ENCODE measurements at places on chromosomes 5 and 9.

- DNase-seq = no peak
These were observed 712.1 kb downstream of the CDH9 start for GRCh38 chr5:26326153-26326759.

GRCh38 chr9:69045821-69046220, 10.3 kb downstream of the FXN start:
- no peak for DNase-seq

- DNase-seq = no peak
These were observed 9.5 kb downstream of the IRX2 start for GRCh38 chr5:2741956-2742355.

GRCh38 chr5:157545610-157546310, 29.8 kb downstream of the ADAM19 start:
- no peak for DNase-seq

DNA sequence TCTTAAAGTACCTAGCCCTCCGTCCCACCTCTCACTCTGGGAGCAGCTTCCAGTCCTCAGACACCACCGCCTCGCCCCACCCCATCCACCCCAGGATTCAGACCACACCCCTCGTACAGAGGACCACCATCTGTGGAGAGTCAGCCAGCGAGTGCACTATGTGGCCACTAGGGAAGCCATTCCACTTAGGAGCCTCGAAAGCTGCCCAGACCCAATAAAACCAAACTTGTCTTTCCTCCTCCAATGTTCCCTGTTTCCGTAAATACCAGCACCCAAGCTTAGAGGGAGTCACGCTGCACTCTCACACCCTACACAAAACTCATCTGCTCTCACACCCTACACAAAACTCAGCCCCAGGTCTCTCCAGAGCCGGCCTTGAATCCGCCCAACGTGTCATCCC, 1.9 kb downstream of the GCNT4 start:
- peak; percentile 72 for DNase-seq

- no peak for DNase-seq
These were observed 3.5 kb downstream of the NRARP start for GRCh38 chr9:137298401-137299202.

GRCh38 chr5:143297756-143298155, 105.7 kb downstream of the NR3C1 start:
- no peak for DNase-seq

DNA sequence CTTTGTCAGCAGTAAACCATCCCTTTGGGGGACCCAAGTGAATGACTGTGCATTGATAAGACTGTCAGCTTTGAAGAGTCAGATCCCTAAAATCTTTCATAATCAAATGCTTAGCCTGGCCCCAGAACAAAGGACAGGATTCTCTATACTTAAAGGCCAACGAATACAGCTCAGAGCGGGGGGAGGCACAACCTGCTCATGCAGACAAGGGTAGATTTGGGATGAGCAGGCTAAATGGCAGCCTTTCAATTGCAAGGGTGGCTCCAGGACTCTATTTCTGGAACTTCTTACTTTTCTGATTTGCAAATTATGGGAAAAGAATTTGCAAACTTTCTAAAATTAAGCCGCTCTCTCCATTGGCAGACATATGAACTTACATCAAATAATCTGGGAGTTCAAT, 66.4 kb downstream of the ELL2 start:
- DNase-seq = no peak

DNA sequence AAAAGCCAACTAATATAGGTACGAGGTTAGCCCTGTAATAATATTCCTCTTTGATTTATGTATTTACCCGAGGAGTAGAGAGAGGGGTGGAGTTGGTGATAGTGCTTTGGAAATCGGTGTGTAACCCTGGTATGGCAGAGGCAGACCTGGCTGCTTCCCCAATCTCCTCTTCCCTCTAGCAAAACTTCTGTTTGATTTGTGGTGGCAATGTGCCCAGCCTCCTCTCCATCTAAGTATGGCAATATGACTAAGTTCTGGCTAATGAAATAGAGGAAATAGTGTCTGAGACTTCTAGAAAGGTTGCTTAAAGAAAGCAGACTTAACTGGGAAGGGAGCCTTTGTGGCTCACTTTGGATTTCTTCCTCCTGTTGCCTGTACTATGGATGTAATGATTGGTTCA, 491.1 kb downstream of the ENC1 start:
- peak; percentile 5 for DNase-seq

- no peak for DNase-seq
These were observed 163.4 kb downstream of the RAB3C start for GRCh38 chr5:58746321-58746720.

- no peak for DNase-seq
These were observed 10.0 kb downstream of the HOMER1 start for GRCh38 chr5:79503794-79504495.

DNA sequence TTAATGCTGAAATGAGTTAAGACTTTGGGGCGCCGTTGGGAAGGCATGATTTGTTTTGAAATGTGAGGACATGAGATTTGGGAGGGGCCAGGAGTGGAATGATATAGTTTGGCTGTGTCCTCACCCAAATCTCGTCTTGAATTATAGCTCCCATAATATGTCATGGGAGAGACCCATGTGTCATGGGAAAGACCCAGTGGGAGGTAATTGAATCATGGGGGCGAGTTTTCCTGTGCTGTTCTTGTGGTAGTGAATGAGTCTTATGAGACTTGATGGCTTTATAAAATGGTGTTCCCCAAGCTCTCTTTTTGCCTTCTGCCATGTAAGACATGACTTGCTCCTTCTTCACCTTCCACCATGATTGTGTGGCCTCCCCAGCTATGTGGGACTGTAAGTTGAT, 5.1 kb downstream of the SLC25A48 start:
- no peak for DNase-seq

GRCh38 chr9:89896806-89897340, 292.1 kb downstream of the GADD45G start:
- no peak for DNase-seq

DNA sequence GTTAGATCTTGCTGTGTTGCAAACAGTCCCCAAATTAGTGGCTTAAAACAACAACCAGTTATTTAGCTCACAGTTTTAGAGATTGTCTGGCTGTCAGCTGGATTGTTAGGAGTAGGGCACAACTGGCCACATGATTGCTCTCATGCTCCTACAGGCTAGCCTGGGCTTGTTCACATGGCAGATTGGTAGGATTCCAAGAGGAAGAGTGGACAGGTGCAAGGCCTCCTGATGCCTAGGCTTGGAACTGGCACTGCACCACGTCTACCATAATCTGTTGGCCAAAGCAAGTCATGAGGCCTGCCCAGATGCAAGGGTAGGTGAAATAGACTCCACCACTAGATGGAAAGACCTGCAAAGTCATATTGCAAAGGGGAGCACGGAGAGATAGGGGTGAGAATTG, 76.4 kb downstream of the ACER2 start:
- DNase-seq = no peak

- no peak for DNase-seq
These were observed 1378.1 kb downstream of the EFNA5 start for GRCh38 chr5:106292654-106293053.

GRCh38 chr9:129826344-129826743, 2.4 kb upstream of the TOR1A start:
- DNase-seq = peak; percentile 74

- no peak for DNase-seq
These were observed 20.6 kb downstream of the GOLM1 start for GRCh38 chr9:86078731-86079130.

DNA sequence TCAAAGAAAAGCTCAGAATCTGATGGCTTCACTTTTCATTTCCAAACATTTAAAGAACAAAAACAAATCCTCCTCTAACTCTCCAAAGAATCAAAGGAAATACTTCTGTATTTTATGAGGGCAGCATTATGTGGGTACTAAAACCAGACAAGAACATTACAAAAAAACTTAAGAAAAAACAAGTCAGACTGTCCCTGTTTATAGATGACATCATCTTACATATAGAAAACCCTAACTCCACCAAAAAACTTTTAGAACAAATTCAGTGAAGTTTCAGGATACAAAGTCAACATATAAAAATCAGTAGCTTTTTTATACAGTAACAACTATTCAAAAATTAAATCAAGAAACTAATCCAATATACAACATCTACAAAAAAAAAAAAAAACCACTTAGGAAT, 136.2 kb downstream of the PJA2 start:
- no peak for DNase-seq

- DNase-seq = peak; percentile 83
These were observed 94.7 kb downstream of the YTHDC2 start for GRCh38 chr5:113608113-113608596.

GRCh38 chr5:157063776-157064430, 5.0 kb upstream of the HAVCR1 start:
- DNase-seq = no peak

DNA sequence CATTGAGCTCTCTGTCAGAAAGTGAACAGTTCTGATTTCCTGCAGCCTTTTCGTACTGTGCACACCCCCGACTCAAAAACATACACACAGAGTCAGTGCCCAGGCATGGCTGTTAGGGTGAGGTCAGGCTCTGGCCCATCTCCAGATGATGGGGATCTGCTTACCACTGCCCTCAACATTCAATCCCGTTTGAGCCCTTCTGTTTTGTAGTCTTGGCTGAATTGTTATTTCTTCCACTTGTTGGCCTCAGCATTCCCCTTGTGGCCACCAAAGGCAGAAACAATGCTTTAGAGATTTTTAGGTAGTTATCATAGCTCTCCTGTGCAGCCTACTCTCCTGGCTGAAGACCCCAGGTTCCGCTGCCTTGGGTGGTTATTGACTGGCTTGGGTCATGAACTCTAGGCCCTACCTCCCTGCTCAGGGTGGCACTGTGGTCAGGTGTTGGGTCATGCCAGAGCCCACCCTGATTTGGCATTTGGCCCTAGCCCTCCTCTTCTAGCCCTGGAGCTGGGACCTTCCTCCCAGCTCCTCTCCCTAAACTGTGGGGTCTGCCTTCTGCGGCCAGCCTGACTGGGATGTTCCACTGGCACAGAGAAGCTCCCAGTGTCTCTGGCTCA, 7.8 kb upstream of the MYOZ3 start:
- DNase-seq = no peak

DNA sequence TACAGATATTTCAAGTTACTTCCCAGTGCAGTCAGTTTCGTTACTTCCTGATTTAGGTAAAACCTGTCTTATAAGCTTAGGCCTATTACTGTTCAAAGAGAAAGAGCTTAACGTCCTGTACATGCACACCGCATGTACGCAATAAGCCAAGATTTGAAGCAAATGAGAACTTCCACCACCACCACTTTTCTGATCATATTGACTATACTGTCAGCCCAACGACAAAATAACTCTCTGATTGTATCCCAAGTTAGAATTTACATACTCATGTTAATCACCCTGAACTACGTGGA, 5.1 kb downstream of the NFIB start:
- no peak for DNase-seq

- DNase-seq = peak; percentile 97
These were observed 222.0 kb upstream of the TRIM32 start for GRCh38 chr9:116464987-116465571.

DNA sequence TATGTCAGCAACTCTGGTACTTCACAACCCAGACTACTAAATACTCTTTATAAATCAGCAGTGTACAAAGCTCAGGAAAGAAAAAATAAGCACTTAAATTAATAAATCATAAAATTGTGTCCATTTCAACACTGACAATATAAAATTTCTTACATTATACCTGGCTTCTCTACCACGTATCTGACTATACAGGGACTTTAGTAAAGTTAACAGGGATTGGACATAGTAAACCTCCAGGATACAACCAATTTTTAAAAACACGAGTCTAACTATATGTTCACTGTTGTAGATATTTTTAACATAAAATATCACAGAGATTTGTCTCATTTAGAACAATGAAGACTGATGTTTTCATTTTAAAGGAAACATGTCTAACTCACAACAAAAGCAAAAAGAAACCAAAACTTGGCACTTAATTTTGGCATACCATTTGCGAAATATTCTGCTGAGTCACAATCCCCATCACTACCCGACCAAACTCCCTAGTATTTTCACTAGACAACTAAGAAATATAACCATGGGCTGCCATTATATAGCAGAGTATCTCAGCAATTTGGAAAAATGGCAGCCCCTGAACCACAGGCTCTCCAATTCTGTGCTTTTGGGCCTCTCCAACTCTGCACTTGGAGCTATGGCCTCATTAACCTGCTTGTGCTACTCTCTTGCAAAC, 14.4 kb downstream of the FAM169A start:
- DNase-seq = peak; percentile 50

DNA sequence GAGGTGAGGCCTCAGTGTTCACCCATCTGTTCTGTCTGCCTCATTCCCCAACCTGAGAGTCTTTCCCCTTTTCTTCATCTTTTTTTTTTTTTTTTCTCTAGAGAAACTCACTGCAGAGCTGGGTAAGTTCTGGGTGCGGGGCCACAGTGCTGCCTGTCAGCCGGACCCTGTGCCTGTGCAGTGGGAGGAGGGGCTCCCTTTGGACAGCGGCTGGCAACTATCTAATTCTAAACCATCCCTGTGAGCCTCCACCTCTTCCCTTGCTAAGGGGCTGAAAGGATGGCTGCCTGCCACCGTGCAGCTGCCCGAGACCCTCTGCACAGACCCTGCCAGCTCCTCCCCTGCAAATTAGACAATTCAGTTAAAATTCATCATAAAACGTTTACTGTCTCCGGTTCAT, 14.1 kb downstream of the BTNL9 start:
- no peak for DNase-seq

- DNase-seq = no peak
These were observed 61.0 kb downstream of the PRDM6 start for GRCh38 chr5:123150089-123150488.

GRCh38 chr5:180399401-180400215, 46.5 kb upstream of the GFPT2 start:
- no peak for DNase-seq

DNA sequence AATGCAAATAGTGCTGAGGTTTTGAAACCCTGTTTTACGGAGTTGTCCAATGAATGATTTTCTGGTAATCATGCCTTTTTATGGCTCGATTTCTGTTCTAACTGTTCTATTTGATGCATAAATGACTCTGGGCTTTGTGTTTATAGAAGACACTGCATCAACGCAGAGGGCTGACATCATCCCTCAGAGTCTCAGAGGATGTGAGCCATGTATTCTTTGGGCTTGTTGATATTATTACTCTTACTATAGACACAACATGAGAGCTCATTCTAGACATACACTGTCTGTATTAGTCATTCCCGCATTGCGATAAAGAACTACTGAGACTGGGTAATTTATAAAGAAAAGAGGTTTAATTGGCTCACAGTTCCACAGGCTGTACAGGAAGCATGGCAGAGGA, 31.6 kb downstream of the CDH6 start:
- DNase-seq = no peak

- no peak for DNase-seq
These were observed 15.4 kb downstream of the ZDHHC21 start for GRCh38 chr9:14677872-14678271.
